ENCODE measurements at places on chromosomes 3 and 15.
A peak's percentile ranks its signal among the peaks of the same experiment; 100 is the strongest.

DNA sequence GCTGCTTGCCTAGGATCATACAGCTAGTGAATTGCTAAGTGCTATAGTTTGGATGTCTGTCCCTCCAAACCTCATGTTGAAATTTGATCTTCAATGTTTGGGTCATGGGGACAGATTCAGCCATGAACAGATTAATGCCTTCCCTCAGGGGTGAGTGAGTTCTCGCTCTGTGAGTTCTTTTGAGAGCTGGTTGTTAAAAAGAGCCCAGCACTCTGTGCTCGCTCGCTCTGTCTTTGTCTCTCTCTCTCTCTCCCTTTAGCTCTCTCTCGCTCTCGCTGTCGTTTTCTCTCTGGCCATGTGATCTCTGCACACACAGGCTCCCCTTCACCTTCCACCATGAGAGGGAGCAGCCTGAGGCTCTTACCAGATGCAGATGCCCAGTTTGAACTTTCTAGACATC, 14.9 kb downstream of the TRH start:
- no peak for DNase-seq

- no peak for DNase-seq
These were observed 2.4 kb downstream of the ARHGEF3 start for GRCh38 chr3:56799251-56799882.

GRCh38 chr3:159257954-159258353, 456.1 kb downstream of the MFSD1 start:
- DNase-seq, result no peak

DNA sequence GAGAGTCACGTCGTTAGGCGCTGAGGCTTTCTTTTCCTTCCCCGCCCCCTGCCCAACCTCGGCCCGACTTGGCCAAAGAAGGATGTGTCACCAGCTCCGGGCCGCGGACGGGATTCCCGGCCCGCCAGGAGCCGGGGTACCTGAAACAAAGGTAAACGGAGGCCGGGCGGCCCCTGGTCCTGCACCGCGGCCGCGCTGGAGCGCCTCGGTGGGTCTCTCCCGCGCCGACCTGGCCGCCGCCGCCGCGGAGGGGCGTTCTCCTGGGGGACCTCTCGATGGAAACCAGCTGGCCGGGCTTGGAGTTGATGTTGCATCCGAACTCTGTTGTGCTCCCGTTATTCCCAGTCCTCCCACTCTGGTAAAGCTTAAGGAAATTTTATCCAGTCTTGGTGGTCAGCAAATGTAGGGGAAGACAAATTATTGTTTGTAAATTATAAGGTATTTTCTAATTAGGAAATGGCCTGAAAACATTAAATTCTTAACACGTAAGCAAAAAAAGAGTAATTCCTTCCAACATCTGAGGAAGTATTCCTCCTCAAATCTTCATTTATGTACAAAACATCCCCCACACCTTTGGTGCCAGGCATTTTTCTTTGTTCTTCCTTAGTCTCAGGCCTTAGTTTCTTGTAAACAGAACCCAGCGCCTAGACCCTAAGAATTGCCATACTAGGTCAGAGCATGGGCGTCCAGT, 888 bp downstream of the PPP2R3A start:
- peak; percentile 60 for DNase-seq

- DNase-seq, result no peak
These were observed 26.9 kb downstream of the PRKAR2A start for GRCh38 chr3:48820612-48821324.

DNA sequence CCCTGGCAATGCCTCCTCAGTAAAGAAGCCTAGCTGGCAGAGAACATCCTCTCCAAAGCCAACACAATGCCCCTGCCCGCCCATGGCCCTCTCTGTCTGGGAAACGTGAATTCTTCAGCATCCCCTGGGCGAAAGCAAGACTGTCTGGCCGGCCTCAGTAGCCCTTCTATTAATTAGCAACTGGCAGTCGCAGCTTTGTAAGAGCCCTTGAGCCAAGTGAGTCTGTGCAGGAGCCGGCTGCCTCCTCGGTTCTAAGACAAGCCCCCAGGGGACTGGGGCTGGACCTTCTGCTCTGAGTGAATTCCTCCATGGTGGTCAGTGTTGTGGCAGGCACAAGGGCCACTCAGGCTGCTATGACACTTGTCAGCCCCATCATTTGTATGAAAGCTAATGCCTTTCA, 7.4 kb downstream of the HCN4 start:
- DNase-seq, result no peak

DNA sequence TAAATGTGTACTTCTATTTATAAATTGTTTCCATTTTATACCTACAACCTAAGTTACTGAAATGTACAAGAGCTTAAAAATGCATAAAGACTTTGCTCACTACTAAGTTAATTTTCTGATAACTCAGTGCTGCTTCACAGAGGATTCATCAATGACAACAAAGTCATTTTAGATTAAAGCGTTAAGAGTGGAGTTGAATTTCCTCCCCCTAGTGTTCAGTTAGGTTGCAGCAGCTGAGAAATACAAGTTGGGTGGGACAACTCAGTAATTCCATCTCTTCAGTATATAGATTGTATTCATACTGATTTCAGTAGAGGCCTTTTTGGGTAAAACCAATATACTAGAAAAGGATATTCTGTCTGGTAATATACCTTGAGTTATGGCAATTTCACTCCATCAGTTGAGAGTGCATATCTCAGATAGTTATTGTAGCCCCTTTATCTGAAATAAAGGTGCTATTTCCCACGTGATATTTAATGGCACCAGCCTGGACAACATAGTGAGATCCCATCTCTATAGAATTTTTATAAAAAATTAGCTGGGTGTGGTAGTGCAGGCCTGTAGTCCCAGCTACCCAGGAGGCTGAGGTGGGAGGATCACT, 6.9 kb upstream of the RPL35A start:
- DNase-seq, result no peak

- DNase-seq, result peak; percentile 22
These were observed 565 bp downstream of the CIB2 start for GRCh38 chr15:78130466-78131294.

- no peak for DNase-seq
These were observed 250.9 kb upstream of the CFAP20DC start for GRCh38 chr3:59300733-59301132.

DNA sequence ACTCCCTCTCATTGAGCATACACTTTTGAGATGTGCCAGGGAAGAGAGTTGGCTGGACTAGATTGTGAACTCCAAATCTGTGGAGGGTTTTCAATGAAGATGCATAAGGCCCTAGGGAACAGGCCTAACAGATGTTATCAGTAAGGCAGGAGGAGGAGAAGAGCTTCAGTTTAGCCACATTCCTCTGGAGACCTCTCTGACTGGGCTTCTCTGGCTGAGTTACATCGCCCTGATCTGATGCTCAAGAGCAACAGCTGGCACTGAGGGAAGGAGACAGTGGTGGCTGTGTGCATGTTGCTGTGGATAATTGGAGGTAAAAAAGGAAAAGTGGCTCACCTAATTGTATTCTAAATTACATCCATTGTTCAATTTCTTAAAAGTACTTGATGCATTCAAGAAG, 206.4 kb upstream of the CFAP20DC start:
- DNase-seq, result no peak

GRCh38 chr3:53534676-53535400, 40.4 kb downstream of the CACNA1D start:
- DNase-seq, result peak; percentile 61

DNA sequence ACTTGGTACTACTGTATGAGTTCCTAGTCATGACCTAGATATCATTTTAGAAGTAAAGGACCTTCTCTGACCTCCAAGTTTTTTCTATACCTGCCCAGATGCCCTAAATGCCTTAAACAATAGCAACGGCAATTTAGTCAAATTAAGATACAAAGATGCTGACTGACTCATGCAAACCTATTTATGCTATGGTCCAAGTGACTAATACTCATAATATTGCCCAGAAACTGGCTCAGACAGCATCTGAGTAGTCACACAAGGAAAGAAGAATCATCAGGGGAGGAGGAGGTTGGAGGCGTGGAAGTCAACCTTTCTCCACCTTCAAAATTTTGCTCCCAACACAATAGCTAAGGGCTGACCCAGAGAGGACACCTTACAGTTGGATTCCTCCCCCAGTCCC, 6.8 kb downstream of the FYCO1 start:
- DNase-seq, result no peak

GRCh38 chr15:73983211-73983727, 8.8 kb downstream of the STOML1 start:
- no peak for DNase-seq

GRCh38 chr3:114216186-114216970, 21.0 kb downstream of the ZNF80 start:
- no peak for DNase-seq

GRCh38 chr3:56823421-56823926, 21.7 kb upstream of the ARHGEF3 start:
- no peak for DNase-seq

DNA sequence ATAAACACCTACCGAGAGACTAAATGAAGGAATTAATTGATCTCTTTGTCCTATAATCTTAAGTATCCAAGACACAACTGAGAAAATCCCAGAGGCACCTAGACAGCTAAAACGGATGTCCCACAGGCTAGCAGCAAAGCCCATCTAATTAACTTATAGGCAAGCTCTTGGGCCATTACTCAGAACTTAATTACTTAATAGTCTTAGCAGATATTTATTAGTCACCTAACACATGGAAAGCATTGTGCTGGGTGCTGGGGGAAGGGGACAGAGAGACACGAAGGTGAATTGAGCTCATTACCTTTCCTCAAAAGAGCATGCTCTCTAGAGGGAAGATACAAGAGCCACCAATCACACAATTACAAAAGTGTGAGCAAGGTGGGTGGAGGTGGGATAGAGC, 189.8 kb upstream of the PROK2 start:
- no peak for DNase-seq

- no peak for DNase-seq
These were observed 54.5 kb upstream of the TGFBR2 start for GRCh38 chr3:30551927-30552326.

GRCh38 chr3:15330031-15330596, 2.3 kb downstream of the SH3BP5 start:
- peak; percentile 45 for DNase-seq

DNA sequence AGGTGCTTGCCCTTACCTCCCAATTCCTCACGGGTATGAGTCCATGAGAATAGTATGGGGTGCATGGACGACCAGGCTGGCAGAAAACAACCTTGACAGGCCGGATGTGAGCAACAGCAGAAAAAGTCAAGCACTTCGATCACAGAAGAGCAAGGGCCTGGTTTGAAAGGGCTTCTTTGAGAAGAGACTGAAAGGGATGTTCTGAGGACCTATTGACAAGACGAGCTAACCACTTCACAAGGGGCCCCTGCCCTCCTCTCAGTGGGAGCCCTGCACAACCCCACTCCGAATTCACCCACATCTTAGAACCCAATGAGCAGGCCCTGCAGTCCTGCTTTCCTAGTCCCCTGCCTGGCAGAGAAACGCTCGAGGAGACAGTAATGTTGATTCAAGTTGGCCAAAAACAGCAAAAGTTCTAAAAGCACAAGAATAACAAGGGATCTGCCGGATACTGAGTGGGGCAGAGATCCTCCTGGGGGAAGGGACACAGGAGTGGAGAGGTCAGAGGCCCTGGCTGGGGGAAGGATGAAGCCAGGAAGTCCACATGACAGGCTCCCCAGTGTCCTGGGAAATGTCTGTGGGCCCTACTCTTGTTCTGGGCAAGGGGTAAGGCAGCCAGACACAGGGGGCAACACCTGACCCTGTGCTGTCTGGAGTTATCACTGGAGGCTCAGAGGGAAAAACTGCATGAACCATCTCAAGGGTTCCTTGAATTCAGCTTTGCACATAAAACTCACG, 14.8 kb upstream of the CX3CR1 start:
- no peak for DNase-seq

DNA sequence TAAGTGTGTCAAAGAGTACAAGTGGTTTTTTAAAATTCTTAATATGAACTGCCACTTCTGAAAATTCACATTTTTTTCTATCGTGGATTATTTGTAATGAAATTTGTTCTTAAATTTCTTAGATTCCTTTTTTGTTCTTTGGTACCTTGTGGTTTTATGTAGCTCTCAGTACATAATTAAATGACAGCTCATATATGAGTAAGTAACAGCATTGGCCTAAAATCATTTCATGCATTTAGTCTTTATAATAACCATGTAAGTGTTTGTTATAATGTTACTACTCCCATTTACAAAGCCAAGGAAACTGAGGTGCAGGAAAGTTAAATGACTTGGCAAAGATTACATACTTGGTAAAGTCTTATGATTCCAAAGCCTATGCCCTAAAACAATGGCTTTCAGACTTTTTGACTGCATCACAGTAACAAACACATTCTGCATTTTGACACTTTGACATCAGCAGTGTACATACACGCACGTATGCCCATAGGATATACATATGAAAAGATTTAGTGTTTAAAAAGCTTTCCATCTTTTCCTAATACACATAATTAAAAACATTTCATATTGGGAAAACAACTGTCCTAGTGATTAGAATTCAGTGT, 14.9 kb downstream of the SPRED1 start:
- no peak for DNase-seq

DNA sequence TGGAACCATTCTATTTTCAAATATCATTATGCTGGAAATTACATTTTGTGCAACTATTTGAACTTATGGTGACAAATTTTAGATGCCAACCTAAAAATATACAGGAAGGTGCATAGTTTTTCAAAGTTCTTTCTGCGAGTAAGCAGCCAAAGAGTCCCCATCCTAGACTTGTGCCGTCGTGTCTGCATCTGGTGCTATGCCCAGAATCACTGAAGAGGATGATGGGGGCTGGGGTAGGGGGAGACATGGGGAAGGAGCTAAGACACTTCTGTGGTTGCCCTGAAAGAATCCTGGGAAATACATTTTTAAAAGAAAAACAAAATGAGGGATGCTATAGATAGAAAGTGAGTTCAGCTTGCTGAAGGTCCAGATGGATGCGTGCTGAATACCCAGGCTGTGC, 21.2 kb upstream of the FAM81A start:
- DNase-seq, result no peak

DNA sequence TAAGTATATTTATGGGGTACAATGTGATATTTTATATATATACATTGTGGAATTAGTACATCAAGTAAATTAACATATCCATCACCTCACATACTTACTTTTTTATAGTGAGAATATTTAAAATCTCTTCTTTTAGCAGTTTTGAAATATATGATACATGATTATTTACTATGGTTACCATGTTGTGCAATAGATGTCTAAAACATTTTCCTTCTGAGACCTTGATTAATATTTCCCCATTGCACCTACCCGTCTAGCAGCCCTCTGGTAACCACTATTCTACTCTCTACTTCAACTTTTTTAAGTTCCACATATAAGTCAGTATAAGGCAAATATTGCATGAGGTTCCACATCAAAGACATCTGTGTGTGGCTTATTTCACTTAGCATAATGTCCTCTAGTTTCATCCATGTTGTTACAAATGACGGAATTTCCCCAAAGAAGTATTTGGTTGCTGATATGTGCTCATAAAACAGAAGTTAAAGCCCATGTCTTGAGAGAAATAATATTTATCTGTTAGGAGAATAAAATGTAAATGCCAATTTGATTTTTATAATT, 29.6 kb upstream of the NFKBIZ start:
- DNase-seq, result no peak

DNA sequence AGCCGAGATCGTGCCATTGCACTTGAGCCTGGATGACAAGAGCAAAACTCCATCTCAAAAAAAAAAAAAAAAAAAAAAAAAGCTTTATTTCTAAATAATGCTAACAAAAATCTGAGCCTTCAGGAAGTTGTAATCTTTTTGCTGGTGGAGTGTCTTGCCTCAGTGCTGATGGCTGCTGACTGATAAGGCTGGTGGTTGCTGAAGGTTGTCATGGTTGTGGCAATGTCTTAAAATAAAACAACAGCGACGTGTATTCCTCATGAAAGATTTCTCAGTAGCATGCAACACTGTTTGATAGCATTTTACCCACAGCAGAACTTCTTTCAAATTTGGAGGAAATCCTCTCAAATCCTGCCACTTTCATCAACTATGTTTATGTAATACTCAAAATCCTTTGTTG, 77.4 kb upstream of the PTPRG start:
- no peak for DNase-seq

GRCh38 chr15:99076109-99076508, 28.8 kb upstream of the SYNM start:
- DNase-seq, result no peak

Data from nephron progenitor cell (in vitro differentiated cells).